ENCODE measurements at places on chromosomes 1 and 21.

GRCh38 chr1:35718492-35719336, at the start of gene C1orf216:
TSS of gene C1orf216 (minus strand) at chr1:35718884. CDS start at chr1:35716321, 2,563 bp downstream.
- DNase-seq: peak; percentile 43

DNA sequence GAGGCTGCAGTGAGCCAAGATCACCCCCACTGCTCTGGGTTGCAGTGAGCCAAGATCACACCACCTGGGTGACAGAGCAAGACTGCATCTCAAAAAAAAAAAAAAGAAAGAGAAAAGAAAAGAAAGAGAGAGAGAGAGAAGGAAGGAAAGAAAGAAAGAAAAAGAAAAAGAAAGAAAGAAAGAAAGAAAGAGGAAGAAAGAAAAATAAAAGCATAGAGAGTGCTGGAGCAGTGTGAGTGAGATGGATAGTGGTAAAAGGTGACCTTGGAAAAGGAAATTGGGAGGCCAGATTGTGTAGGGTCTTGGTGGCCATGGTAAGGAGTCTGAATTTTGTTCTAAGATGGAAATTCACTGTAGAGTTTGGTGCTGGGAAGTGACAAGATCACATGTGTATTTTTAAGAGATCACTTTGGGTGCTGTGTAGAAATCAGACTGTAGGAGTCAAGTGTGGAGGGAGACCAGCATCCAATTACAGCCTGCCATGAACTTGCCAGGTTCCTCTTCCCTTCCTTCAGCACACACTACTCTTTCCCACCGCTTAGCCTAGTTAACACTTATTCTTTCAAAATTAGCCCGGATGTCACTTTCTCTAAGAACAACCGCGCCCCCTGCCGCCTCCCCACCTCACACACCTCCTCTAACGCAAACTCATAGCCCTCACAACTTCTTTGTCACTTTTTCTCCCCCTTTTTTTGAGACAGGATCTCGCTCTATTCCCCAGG, 17.9 kb downstream of the MTX1 start:
- DNase-seq: peak; percentile 55

DNA sequence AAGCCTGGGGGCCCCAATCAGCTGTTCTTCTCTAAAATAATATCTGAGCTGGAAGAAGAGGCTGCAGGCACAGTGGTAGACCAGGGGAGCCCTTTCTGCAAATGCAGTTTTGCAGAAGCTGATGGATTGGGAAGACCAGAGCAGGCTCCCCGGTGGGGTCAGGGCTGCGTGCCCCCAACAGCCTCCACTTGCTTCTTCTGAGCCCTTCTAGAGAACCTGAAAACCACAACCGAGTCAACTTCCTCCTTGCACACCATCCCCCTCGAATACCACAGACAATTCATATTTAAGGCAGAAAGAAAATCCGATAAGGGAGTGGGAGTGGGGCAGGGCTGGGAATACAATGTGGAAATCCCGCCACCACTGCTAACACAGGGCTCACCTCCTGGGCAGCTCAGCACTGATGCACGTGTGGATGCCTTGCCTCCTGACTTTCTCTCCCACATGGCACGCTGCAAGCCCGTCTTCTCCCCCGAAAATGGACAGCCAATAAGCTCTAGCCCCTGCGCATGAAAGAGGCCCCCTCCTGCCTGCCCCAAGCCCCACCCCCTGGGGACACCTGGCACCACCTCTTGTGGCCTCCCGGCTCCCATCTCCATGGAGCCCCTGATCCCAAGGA, 25.4 kb upstream of the ALDH4A1 start:
- DNase-seq: no peak

DNA sequence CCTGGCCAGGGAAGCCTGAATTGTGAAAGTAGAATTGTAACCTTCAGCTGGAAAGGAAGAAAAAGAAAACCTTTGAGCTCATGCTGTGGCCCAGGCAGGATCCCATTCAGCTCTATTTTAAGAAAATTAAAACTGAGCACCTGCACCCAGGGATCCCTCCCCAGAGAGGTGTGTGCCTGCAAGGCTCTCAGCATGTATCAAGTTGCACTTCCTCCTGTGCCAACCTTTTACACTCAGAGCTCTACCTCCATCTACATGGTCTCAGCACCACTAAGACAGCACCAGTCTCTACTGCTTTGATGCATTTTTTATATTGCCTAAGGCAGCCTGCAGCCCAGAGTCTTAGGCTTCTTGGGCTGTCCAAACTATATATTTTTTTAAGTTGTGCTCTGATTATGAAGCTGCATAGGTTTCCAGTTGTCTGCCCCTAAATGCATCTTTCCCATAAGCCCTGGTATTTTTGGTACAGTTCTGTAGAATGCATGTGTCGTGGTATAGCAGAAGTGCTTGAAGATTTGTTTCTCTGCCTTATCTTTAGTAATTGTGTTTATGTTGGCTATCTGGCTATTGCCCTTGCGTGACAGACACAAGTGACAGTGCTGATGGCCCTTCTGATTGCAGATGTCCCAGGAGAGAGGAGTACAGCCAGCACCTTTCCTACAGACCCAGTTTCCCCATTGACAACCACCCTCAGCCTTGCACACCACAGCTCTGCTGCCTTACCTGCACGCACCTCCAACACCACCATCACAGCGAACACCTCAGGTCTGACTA, 63.1 kb downstream of the PTPRC start:
- DNase-seq: no peak

- no peak for DNase-seq
These were observed 44.0 kb downstream of the TRIM62 start for GRCh38 chr1:33137800-33138199.

DNA sequence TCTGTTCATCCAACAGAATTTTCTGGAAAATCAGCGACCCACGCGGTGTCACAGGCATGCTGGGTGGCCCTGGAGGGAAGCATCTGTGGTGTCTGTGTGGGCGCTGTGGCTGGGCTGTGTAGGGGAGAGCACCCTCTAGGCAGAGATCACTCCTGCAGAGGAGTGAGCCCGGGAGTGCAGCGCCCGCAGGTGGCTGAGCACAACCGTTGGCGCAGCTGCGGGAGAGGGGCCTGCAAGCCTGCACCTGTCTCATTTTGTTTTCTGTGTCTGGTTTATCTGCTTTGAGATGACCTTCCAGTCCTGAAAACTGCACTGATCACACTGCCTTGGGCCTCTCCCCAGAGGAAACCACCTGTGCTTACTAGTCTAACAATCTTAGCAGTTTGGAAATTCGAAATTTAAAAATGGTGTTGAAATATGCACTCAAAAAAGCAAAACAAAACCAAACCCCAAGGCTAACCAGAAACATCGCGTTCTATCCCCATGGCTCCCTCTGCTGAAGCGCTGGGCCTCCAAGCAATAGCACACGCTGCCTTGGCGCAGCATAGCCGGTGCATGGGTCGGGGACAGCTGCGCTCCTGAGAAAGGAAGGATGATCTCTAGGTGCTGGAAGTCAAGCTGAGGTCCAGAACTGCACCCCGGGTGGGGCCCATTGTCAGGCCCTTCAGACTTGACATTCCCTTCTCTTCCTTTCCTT, 4.8 kb downstream of the FAM3B start:
- DNase-seq: no peak

DNA sequence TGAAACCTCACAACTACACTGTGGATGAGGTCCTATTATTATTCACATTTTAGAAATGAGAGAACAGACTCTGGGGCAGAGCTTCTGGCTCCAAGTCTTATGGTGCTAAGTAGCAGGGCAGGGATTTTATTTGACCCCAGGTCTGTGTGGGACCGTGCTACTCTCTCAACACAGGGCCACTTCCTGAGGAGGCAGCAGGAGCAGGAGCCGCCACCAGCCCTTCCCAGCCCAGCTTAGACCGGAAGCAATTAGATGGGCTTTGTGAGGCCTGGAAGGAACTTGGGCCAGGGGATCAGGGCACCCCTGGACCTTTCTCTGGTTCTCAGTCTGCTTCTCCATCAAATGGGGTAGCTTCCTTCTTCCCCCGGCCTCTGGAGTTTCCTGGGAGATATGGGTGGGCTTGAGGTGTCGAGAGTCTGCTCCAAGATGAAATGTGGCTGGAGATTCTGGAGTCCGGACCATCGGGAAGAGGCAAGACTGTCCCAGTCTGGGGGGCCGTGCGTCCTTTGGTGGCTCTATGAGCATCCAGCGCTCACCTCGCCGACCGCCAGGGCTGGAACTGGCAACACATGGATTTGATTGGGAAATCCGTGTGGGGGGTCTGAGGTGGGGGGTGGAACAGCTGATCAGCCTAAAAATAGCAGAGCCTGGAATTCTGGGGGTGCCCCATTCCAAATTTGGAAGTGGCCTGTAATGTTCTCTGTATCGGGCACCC, 136.8 kb downstream of the FOXD2 start:
- no peak for DNase-seq

DNA sequence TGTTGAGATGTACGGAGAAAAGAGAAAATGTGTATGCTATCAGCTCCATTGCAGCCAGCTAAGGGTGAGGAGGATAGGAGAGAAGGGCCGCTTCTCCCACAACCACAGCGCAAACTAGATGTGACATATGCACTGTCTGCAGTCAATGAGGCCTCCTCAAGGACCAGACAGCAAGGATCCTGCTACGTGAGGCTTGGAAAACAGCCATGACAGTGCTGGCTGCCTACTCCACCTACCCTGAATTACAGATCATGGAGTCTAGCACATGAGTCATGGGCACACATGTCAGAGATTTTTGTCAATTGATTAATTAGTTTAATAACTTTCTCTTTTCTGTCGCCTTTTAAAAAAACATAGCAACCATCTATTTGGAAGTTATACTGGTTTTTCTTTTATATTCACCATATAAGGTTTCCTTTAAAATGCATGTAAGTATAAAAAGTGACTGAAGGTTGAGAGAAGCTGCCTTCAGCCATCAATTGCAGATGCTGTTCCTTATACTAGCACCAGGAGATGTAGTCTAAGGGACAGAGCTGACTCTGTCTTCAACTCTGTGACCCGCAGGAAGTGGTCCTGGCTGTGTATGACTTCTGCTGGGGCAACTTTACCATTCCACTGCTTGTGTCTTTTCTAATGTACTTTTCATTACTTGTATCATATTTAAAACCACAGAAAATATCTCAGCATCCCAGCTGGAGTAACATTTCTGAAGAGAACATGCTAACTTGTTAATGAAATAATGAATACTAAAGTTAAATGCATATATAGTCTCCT, 3.1 kb downstream of the VPS26C start:
- DNase-seq: no peak

DNA sequence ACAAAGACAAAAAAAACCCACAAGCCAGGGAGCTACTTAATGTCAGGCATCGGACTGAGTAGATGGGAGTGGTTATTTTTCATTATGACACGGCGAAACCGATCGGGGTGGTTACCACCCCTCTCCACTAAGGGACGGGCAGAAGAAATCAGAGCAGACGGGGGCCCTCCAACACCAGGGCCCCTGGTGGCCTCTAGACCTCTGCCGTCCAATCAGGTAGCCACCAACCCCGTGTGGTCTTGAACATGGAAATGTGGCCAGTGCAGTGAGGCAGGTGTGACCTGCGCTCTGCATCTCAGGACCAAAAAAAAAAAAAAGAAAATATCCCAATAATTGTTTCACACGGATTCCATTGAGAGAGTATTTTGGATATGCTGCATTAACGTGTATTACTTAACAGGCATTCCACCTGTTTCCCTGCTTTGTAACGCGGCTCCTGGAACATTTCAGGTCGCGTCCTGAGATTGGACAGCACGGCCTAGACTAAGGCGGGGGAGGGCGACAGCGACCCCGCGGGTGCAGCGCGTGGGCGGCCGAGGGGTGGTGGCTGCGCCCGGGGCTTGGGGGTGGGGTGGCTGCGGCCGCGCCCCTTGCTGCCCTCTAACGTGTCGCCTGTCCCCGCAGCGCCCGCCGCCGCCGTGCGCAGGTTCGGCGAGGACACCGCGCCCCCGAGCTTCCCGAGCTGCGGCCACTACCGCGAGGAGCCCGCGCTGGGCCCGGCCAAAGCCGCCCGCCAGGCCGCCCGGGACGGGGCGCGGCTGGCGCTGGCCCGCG, 48.3 kb downstream of the SIM2 start:
- no peak for DNase-seq

DNA sequence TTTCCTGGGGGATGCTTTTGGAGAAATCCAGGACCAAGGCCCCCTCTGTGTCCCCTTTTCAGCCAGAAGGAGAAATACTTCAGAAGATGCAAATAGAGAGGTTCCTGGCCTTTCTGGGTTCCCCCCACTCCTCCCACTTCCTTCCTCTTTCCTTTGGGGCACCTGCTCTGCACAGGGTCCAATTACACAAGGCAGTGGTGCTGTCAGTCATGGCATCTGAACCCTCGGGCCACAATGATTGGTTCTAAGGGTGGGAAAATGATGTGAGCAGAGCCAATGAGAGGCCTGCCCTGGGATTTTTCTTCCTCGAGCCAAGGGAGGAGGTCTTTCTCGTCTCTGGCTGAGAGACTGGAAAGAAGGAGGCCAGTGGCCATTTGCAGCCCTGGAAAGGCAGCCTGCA, 282.2 kb downstream of the NPHP4 start:
- DNase-seq: no peak

DNA sequence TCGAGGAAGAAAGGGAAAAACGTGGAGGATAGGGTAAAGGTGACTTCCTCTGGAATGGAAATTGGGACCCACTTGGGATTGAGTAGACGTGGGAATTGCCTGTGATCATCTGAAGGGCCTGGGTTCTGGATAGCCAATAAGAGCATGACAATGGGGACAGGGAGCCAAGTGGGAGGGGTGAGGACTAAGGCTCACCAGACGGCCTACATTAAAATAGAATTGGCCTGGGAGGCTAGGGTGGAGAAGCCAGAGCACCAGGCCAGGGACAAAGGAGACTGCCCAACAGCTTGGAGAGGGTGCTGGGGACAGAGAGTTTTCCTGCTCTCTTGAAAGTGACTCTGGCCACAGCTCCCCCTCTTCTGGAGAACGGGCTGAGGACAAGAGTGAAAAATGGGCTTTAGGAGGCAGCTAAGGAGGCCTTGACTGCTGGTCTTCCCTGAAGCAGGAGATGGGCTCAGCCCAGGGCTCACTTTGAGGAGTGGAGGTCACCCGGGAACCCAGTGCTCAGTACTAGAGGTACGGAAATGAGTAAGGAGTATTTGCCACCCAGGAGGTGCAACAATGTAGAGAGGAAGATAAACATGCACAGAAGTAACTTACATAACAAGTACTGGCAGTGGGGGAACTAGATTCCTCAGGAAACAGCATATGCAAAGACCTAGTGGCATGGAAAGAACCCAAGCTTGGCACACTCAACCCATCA, 18.8 kb downstream of the INKA2 start:
- no peak for DNase-seq

DNA sequence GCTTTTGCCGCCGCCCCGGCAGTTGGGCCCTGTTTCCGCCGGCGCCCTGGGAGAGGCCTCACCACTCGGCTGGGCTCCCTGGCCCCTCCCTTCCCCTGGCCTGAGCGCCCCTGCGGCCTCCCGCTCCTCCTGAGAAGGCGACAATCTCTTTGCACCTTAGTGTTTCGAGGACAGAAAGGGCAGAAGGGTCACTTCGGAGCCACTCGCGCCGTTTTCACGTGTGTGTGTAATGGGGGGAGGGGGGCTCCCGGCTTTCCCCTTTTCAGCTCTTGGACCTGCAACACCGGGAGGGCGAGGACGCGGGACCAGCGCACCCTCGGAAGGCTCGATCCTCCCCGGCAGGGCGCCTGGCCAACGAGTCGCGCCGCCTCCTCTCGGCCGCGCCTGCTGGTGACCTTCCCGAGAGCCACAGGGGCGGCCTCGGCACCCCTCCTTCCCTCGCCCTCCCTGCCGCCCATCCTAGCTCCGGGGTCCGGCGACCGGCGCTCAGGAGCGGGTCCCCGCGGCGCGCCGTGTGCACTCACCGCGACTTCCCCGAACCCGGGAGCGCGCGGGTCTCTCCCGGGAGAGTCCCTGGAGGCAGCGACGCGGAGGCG, 432 bp upstream of the SIM2 start:
- no peak for DNase-seq

GRCh38 chr1:24892188-24893153, 37.6 kb downstream of the RUNX3 start:
- DNase-seq: no peak

Data from thoracic aorta (tissue), 2 donors.